Germinal center (tissue), 1 donor: ENCODE measurements at places on chromosomes 11 and 22.
A peak's percentile ranks its signal among the peaks of the same experiment; 100 is the strongest.

- no peak for DNase-seq
These were observed 23.9 kb upstream of the CCDC179 start for GRCh38 chr11:22884217-22884616.

GRCh38 chr11:58059007-58059350 is 28.2 kb downstream of the OR6Q1 start:
- no peak for DNase-seq

DNA sequence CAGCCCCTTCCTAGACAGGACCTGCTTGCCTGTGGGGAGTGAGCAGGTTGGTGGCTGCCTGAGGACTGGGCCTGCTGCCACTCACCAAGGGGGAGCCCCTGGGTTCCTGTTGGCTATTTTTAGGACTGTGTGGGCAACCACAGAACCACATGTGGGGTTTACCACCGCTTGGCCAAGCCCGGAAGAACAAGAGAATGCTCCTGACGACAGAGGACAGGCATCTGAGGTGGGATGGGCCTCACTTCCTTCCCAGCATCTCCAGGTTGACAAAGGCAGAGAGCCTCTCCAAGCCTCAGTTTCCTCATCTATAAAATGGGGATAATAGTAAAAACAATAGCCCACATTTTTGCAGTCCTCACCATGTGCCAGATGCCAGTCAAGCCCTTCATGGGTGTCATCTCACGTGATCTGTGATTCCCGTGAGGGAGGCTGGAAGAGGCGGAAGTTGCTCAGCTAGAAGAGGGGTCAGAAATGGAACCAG is 43.6 kb downstream of the LRRC32 start:
- peak; percentile 66 for DNase-seq

DNA sequence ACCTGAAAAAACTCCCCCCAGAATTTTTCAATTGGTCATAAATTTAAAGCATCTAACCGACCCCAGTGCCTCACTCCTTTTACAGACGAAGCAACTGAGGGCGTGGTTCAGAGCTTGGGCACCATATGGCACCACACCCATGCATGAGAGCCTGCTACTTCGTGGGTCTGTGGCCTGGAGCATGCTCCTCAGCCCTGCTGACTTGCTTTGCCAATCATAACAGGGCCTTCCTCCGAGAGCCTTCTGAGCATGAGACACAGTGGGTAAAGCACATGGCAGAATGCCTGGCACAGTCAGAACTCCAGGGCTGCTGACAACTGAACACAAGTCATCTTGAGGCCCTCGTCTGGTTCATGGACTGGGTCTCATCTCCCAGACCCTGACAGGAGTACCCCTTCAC is 33.3 kb downstream of the HIRA start:
- DNase-seq: no peak

- DNase-seq: no peak
These were observed 11.1 kb downstream of the RAPSN start for GRCh38 chr11:47437746-47438418.

GRCh38 chr11:93330446-93330984 is at the start of gene DEUP1:
DEUP1 (plus strand) TSS chr11:93330742; CDS start chr11:93332260, 1,518 bp downstream.
- DNase-seq: peak; percentile 17

DNA sequence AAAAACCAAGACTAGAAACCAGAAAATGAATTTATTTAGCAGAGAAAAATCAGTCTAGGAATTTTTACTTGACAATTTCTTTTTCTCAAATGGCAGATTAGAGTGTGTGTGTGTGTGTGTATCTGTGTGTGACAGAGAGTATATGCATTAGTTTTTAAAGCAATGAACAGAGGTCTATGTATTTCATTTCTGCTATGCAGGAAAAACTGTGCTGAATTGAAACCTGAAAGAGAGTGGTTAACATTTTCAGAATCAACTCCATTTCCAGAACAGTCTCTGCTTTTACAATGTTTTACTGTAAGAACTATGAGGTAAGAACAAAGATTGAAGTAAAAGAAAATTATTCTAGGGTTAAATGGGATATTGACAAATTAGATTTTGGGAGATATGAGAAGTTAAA is 114.8 kb downstream of the GRM5 start:
- DNase-seq: no peak

DNA sequence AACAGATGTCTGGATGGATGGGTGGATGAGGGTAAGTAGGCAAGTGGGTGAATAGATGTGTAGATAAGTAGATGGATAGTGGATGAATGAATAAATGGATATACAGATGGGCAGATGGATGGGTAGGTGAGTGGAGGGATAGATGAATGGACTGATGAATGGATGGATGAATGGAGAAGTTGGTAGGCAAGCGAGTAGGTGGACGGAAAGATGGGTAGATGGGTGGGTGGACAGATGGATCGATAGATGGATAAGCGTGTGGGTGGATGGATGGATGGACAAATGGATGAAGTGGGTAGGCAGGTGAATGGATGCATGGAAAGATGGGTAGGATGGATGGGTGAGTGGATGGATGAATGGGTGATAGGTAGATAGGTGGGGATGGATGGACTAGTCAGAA is 393.2 kb downstream of the SHANK2 start:
- DNase-seq: no peak

DNA sequence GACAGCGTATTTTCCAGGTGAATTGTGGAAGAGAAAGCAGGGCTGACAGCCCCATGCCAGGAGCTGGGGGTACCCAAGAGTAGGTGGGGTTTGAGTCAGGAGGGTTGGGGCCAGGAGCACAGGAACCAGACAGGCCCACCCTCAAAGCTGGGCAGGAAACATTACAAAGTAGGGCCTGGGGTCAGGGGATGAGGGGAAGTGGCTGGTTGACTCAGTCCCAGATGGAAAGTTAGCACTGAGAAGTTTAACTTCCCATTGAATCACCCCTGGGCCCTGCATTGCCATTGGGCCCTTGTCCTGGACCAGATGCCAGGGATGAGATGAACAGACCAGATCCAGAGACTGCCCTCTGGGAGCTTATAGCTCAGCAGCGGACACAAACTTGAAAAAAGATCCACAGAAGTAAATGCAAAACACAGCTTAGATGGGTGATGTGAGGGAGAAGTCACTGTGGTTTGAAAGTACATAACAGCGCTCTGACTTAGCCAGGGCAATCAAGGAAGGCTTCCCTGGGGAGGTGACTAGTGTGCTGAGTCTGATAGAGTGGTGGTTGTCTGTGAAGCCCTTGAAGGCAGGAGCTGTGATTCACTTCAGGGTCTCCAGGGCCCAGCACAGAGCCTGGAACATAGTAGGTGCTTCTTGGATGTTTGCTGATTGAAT is 2.2 kb downstream of the MAFF start:
- no peak for DNase-seq

- DNase-seq: no peak
These were observed 7.2 kb upstream of the IL10RA start for GRCh38 chr11:117978991-117979390.

- DNase-seq: no peak
These were observed 82.9 kb downstream of the MYO18B start for GRCh38 chr22:25824828-25825423.

GRCh38 chr22:29331658-29332300 is 16.3 kb upstream of the RASL10A start:
- no peak for DNase-seq

GRCh38 chr11:57274904-57275498 is 38.0 kb upstream of the APLNR start:
- DNase-seq: no peak

GRCh38 chr11:68223275-68223674 is 10.2 kb upstream of the KMT5B start:
- no peak for DNase-seq

GRCh38 chr11:1308743-1309497 is 512 bp downstream of the TOLLIP start:
- DNase-seq: peak; percentile 8

DNA sequence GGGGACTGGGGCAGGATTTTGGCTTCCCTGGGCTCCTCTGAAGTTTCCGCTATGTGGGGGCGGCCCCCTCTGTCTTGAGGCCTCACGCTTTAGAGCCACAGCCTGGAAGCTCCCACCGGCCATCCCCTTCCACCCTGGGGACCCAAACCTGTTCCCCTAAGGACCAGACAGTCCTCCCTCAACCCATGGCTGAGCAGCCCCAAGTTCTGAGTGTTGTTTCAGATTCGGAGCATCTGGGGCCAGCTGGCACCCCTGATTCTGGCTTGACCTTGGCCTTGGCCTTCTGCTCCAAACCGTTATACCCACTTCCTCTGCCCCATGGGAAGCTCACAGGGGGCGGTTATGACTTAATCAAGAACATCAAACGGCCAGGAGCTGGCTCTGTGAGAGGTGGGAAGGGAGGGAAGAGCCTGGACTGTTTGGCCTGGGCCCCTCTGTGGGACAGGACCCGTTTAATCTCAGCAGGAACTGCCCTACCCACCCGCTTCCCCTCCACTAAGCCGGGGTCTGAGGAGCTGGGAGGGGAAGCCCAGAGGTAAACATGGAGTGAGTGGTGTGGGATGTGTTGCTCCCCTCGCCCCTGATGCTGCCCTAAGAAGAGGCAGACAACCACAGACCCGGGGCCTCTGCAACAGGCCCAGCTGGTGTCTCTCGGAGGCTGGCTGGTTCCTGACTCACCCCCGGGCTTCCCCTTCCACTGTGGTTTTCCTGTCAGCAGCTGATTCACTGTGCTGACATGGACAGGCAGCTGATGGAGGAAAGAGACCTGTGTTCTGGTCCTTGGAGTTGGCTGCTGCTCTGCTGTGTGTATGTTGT is 3.4 kb downstream of the CD82 start:
- DNase-seq: no peak

GRCh38 chr11:14480716-14481115 is 18.9 kb downstream of the COPB1 start:
- DNase-seq: no peak

DNA sequence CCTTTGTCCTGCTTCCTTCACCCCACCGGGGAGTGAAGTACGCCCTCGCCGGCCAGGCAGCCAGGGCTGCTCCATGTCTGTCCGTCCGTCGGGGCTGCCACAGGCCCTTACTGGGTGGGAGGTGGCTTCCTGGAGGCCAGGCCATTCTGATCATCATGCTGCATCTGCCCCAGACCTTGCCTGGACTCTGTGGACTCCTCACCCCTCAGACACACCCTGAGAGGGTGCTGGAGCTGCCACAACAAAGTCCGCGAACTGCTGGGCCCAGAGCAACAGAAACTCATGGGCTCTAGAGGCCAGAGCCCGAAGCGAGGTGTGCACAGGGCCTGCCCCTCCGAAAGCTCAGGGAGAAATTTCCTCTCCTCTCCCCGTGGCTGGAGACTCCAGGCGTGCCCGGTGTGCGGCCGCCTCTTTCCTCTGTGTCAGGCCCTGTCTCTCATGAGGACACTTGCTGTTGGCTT is 124.2 kb downstream of the KCNQ1OT1 start:
- no peak for DNase-seq

DNA sequence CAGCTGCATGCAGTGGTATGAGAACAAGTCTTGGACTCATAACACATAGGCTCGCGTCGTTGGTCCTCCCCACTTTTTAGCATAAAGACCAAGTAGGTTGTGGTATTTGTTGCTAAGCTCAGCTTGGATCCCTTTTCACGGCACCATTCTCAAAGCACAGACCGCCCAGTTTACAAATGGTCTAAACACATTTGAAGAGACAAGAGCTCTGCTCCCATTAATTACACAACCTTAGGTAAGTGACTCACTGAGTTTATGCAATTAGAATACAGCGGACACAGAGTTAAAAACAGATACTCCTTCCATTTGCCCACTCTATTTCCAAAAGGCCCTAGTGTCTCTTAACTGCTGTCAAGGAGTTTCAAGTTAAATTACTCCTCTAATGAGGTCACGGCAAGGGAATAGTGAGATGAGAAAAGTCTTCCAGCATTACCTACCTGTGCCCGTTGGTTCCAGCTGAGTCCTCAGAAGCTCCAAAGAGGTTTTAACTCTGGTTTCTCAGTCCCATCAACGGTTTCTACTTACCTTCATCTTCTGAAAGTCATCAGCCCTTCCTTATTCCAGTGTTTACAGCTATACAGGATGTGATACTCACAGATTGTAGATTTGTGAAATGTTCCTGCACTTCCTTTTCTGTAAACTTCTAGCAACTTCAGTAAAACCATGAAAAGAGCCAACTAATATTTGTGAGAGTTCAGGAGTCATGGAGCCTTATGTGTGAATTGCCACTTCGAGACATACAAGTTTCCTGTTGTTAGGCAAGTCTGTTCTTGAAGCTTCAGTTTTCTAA is at the start of gene MS4A6A:
Gene MS4A6A (minus strand): TSS at position 543 of the 790 bp plus-strand sequence. CDS start 1,356 bp downstream, outside the sequence.
- no peak for DNase-seq

GRCh38 chr11:1128311-1129142 is 29.2 kb upstream of the MUC5AC start:
- no peak for DNase-seq

GRCh38 chr22:29722587-29722986 is 2.8 kb downstream of the CABP7 start:
- no peak for DNase-seq

DNA sequence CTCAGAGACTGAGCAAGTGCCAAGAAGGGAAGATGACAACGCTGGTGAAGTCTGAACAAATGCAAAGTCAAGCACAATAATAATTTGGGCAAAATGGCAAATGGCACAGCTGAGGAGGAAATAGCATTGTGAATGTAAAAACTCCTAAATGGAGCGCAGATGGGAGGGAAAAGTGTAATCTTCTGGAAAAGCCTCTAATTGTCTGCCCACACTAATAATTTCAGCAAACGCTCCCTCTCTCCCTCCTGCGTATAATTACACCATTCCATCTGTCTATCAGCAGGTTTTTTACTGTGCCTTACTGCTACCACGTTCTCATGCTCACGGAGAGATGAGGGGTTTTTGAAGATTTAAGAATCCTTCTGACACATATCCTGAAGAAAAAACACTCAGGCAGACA is 302.6 kb downstream of the KIRREL3 start:
- DNase-seq: no peak

DNA sequence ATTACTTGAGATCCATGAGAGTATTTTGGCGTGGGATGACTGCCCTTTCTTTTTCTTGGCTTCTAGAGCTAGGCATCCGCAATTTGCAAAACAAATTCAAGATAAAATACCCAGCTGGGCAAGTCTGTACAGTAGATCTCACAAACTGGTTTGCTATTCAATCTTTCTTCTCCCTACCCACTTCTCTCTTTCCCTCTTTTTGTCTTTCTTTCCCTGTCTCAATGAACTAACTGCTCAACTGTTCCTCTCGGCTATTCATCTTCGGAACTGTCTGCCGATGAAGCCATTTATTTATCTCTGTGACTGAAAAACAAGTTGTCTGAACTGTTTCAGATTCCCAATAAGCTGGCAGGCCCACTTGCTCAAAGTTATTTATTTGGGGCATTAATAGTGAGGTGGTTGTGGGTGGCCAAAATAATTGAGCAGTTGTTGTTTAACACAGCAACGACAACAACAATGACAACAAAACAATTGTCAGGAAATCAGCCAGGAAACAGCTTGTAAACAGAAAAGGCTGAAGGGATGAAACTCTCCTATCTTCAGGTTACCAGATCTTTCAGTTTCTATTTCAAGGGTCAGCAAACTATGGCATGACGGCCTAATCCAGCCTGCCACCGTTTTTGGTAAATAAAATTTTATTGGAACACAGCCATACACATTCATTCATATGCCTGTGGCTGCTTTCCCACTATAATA is 76.0 kb upstream of the MTMR2 start:
- DNase-seq: no peak

DNA sequence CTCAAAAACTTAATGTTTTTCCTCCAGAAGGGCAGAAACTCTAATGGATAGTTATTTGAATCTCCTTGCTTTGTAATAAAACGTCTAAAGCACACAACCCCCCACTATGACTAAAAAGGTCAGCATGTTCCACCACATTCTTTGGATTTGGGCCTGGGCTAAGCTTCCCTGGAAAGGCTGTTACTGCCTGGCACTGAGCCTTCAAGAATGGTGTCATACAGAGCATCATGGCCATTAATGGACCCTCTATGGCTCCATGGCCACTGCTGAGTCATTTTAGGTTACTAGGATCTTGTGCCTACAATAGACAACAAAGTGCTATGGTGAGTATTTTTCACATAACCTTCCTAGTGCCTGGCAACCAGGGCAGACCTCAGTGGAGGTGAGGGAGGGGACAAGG is 242.6 kb upstream of the FAT3 start:
- no peak for DNase-seq
